Stimulated activated CD4-positive, alpha-beta T cell treated with anti-CD3 and anti-CD28 coated beads, TNF-alpha, amount 100 ng/mL, for 1 hour (primary cell): ENCODE measurements at places on chromosomes 5 and 9.

- DNase-seq, result no peak
Measured at GRCh38 chr9:336039-336438, 121.4 kb downstream of the DOCK8 start.

DNA sequence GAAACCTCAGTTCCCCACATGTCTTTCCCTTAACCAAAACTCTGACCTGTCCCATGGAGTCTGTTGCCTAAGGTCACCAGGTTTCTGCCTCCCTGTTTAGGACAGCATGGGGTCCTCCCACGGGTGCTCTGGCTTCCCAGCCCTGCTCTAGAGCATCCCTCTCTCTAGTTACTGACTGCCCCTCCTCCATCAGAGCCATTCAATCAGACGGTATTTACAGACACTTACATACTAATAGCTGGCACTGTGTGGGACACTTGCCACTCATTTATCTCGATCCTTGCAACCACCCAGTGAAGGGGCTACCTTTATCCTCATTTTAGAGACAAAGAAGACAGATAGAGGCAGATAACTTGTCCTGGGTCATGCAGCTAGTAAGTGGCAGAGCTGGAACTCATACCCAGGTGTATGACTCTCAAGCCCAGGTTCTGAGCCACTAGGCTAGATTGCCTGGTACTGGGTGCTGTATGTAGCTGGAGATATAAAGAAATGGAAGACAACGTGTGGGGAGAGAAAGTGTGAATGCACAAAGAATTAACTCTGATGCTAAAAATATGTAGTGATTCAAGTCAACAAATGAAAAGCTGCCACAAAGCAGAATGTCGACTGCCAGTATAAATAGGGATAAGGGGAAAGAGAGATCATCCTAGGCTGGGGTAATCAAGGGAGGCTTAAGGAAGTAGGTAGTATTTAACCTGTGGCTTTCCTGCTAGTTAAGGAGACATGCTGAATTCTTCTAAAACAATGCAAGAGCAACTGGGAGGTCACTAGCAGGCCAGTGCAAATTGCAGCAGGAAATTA, 52.5 kb upstream of the PDE8B start:
- no peak for DNase-seq

- DNase-seq, result no peak
Measured at GRCh38 chr5:163434401-163434866, 3.0 kb upstream of the CCNG1 start.

GRCh38 chr5:133527311-133527710, 85.0 kb downstream of the FSTL4 start:
- no peak for DNase-seq

DNA sequence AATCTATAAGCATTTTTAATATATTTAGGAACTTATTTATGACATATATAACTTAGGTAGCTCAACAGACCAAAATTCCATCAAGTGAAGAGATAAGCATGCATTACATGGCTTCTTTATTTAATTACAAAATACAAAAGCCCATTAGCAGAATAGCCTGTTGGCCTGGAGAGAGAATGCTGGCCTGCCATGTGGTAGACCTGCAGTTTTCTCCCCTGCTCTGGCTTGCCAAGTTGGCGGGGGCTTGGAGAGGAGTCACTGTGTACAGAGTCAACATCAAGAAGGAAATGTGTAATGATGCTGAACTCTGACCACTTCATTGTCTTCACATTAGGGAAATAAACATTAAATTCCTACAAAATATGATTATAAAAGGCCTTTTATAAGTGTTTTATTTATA, 69.8 kb upstream of the CNTLN start:
- DNase-seq, result no peak

DNA sequence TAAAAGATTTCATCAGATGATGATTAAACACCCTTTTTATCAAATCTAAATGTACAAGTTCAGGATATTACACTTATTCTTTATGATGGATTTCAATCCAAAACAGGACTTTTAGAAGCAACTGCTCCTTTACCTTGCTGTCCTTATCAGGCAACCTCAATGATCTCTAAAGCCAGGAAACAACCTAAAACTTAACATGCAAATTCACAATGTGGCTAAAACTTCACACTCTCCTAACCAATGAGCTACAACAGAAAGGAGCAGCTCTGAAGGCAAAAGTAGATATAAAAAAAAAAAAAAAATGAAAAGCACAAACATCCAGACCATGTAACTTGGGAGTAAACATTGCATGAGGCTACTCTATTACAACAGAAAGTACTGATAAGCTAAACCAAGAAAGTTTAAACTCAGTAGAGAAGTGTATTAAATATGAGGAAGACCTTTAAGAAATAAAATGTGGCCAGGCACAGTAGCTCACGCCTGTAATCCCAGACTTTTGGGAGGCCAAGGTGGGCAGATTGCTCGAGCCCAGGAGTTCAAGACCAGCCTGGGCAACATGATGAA, 22.9 kb downstream of the SLC25A51 start:
- no peak for DNase-seq

DNA sequence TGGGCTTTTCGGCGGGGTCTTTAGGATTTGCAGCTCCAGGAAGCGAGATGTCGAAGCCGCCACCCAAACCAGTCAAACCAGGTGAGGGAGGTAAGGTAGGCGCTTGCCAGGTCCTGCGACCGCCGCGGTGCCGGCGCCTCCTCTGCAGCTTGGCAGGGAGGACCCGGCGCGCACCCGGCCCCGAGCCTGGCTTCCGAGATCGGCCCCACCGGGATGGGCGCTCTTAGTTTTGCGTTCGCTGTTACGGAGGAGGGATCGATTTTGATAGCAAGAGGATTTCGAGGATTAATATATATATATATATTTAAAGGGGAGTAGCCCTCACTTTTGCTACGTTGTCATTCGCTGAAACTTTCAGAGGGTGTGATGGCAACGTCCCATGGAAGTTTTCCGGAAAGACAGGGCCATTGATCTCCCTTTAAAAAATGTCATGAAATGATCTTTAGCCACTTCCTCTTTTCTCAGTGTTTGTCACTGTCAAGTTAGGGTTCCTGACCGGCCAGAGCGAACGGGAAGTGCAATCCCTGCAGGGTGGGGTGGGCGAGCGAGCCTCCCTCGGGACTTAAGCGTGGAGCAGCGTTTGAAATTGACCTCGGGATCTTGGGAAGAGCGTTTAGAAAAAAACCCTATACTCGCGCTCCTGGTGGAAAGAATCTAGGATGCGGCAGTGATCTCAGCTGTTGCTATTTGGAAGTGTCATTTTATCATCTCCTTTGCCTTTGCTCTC, 495 bp downstream of the OSTF1 start:
- no peak for DNase-seq

DNA sequence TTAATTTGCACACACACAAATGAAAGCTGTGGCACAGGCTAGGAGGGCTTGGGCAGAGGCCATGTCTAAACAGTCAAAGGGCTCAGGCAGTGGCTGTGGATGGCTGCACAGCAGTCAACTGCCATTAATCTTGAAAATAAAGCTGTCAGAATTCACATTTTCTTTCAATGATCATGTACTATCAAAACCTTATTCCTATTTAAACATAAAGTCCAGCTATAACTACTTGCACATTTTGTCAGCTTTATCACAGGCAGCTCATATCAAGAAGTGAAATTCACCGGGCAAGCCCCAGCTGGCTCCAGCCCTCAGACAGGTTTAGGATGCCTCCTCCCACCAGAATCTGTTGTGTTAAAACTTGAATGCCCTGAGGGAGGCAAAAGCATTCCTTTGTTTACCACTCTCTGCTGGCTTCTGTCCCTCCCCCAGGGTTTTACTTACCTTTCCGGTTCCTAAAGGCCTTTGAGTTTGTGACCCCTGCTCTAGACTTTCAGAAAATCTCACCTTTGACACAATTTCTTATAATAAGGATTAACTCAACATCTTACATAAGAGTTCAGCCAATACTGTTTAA, 54.9 kb upstream of the GRAMD2B start:
- no peak for DNase-seq

GRCh38 chr5:111530298-111530740, 18.0 kb upstream of the STARD4 start:
- peak; percentile 40 for DNase-seq

DNA sequence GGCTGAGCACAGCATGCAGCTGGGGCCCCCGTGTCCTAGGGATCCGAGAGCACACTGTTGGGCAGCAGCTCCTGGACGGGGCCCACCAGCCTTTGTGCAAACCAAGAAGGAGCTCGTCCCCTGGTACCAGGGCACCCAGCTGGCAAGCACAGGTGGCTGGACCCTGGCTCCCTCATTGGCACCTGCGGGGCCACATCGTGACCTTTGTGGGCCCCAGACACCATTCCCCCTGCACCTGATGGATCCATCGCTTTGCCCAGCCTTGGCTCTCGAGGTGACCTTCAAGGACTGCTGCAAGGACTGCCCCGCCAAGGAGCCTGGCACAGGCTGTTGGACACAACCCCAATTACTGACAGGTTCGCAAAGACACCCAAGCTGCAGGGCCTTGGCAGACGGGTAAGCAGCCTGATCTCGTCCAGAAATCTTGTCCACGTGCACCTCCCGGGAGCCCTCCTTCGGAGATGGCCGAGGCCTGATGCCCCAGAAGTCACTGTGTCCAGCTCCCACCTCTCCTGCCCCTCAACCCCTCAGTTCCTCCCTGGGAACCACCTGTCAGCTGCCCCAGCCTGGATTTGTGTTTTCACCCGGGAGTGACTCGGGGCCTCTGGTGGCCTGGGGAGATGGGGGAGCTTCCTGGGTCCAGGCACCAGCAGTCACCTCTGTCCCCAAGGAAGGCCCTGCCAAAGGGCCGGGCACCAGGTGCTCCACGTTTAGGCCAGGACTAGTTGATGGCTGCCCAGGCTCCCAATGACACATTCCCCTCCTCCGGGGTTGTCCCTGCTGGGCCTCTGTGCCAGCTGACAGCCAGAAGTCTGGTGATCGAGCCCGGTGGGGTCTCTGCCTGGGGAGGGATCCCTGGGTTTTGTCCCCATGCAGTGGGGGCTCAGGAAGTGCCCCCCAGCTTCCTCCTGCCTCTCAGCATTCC, 137.1 kb upstream of the PPP1R26 start:
- no peak for DNase-seq

GRCh38 chr9:98091735-98092612, 27.0 kb downstream of the TRIM14 start:
- DNase-seq, result no peak

DNA sequence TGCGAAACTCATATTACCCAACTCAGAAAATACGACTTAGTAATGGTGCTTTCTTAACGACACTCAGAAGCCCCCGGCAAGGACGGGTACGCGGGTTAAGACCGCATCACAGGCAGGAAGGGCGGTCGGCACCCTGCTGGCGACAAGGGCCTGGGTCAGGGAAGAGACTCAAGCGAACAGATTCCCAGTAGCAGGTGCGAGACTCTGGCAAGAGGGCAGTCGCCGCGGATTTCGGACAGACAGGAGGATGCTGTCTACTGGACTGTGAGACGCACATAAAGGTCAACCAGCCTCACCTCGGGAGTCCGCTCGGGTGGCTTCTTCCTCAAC, 398 bp downstream of the RAPGEF6 start:
- peak; percentile 26 for DNase-seq

- DNase-seq, result no peak
Measured at GRCh38 chr9:128921881-128922763, 1.3 kb downstream of the PHYHD1 start.

- no peak for DNase-seq
Measured at GRCh38 chr9:93587651-93588347, 11.4 kb downstream of the PHF2 start.

- no peak for DNase-seq
Measured at GRCh38 chr5:306011-306805, 15.3 kb upstream of the AHRR start.

DNA sequence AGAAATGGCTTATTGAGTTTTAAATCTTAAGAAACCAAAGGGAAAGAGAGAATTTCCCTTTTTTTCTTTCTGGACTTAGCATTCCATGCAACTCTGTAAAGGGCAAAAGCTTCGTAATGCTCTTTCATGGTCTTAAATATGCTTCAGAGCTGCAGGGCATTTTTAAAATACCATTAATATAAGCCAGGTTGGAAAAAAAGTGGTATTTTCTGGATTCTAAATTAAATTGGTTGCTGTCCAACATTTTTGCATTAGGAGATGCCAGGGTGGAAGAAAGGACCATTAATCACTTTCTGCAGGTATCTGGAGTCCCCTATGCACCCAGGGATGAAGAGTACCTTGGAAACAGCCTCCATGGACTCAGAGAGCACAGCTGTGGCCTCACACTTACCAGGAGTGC, 215.1 kb upstream of the DAPK1 start:
- no peak for DNase-seq

GRCh38 chr5:91090995-91091394, 292.1 kb downstream of the ARRDC3 start:
- DNase-seq, result no peak

GRCh38 chr9:132773764-132774339, 103.6 kb downstream of the GTF3C4 start:
- no peak for DNase-seq

- DNase-seq, result no peak
Measured at GRCh38 chr5:178361657-178362445, 129.2 kb upstream of the PHYKPL start.

DNA sequence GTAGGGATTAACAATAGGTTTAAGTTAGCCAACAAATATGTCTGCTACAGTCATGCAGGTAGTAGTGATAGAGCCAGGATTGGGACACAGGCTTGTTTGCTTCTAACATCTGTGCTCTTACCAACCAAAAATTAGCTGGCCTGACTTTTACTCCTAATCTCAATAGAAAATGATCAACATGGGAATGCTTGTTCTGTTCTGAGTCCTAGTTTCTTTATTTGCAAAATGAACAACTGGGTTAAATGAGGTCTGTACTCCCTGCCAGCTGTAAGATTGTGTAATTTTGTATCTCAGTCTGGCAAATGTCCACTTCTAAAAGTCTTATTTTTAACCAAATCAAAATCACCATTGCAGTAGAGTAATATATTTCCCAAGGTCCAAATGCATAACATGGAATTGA, 216.8 kb downstream of the NMUR2 start:
- no peak for DNase-seq
